ENCODE measurements at places on chromosomes 16 and 17. TPM values are rescaled to one million over a fixed set of nuclear protein-coding genes. Genes with fewer than 3 reads are reported as not detected.

The FBXW10 gene
- 0.07 TPM for total RNA-seq

The C16orf74 gene
- not detected for total RNA-seq

The PPP1R27 gene
- total RNA-seq, result not detected

The CMTM2 gene
- not detected for total RNA-seq

The TSPAN10 gene
- not detected for total RNA-seq

The CRYBA1 gene
- total RNA-seq, result not detected

The OTOP2 gene
- not detected for total RNA-seq

The CCT6B gene
- total RNA-seq, result 8.8 TPM

The NLRC3 gene
- total RNA-seq, result 1.5 TPM

The PNMT gene
- total RNA-seq, result not detected

The LHX1 gene
- total RNA-seq, result not detected

The CES3 gene
- 0.59 TPM for total RNA-seq

The TPSAB1 gene
- 3.9 TPM for total RNA-seq

The CACNG4 gene
- 0.21 TPM for total RNA-seq

The MT4 gene
- not detected for total RNA-seq

The CLEC18C gene
- not detected for total RNA-seq

The SP6 gene
- total RNA-seq, result 1.5 TPM

The MYH13 gene
- not detected for total RNA-seq

The CA5A gene
- not detected for total RNA-seq

The SRSF1 gene
- 116 TPM for total RNA-seq

The FOXK2 gene
- 30.6 TPM for total RNA-seq

The PYDC1 gene
- total RNA-seq, result not detected

The RRAD gene
- 20.5 TPM for total RNA-seq

The KRT12 gene
- total RNA-seq, result not detected

The WNT3 gene
- not detected for total RNA-seq

The ARHGDIG gene
- not detected for total RNA-seq

The NECAB2 gene
- not detected for total RNA-seq

The AANAT gene
- total RNA-seq, result not detected

The FOXN1 gene
- not detected for total RNA-seq

The TVP23C gene
- total RNA-seq, result 50.2 TPM

The CLDN9 gene
- 1.8 TPM for total RNA-seq

The VASN gene
- 3.6 TPM for total RNA-seq

The RNF157 gene
- 0.77 TPM for total RNA-seq

The G6PC1 gene
- total RNA-seq, result not detected
